ENCODE measurements at places on chromosomes 6 and 20. TPM values are rescaled to one million over a fixed set of nuclear protein-coding genes. Genes with fewer than 3 reads are reported as not detected.

DNA sequence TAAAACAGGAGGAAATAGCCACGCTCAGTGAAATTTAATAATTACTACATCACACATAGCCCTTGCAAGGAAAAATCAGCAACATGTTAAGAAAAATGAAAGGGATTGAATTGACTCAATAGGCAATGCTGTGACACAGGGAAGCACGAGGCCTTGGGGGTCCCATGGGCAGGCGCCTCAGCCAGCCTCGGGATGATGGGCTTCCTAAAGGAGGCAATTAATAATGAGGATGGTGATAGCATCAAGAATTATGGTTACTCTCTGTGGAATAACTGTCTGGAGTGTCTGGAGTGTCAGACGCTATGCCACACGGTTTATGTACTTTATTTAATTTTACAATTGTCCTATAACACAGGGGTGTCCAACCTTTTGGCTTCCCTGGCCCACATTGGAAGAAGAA, 130.2 kb downstream of the TBC1D7 start:
- DNase-seq: no peak

DNA sequence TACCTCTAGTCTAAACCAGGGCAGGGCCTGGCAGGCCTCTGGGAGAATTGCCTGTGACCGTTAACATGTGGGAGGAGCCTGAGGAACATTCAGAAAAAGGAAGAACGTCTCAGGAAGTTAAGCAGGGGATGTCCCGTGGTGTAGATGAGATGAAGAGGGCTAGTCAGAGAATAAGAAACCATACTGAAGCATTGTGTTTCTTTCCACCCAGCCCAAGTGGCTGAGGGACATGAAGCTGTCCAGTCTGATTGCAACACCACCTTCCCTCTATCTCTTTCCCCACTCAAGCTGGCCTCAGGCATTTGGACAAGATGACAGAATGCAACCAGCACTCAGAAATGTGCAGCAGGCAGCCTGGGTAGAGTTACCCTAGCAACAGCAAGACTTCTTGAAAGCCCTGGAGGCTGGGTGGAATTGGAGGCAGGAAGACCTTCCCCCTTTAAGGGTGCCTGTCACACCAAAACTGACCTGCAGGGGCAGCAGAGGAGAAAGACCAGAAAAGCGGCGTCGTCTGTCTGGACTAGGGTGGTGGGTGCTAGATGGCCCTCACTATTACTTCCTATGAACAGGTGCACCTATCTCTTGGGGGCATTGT, 186.1 kb downstream of the UNC5CL start:
- peak; percentile 34 for DNase-seq

Gene MYT1
- total RNA-seq: not detected

DNA sequence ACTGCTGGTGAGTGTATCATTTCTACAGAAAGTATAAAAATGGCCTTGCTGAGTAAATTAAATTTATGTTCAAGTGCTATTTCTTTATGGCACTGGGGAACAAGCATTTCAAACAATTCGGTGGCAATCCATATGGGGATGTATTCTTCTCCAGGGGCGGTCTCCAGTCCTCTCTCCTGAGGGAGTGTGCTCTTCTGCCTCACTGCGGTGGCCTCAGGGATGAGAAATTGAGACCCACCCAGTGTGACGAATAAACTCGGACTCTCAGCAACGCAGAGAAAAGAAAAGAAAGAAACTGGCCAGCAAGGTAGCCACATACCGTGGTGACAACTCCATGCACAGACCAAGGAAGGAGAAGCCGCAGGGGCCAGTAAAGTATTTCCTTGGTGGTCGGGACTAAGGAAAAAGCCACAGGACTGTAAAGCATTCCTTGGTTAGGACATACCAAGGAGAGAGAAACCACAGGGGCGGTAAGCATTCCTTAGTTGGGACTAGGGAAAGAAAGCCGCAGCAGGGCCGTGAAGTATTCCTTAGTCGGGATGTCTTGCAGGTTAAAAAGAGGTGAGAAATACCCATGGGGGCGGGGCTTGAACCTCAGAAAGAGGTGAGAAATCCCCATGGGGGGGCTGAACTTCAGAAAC, 13.6 kb upstream of the GOPC start:
- DNase-seq: no peak

- DNase-seq: no peak
These were observed 178.1 kb upstream of the PDE10A start for GRCh38 chr6:165841153-165841558.

DNA sequence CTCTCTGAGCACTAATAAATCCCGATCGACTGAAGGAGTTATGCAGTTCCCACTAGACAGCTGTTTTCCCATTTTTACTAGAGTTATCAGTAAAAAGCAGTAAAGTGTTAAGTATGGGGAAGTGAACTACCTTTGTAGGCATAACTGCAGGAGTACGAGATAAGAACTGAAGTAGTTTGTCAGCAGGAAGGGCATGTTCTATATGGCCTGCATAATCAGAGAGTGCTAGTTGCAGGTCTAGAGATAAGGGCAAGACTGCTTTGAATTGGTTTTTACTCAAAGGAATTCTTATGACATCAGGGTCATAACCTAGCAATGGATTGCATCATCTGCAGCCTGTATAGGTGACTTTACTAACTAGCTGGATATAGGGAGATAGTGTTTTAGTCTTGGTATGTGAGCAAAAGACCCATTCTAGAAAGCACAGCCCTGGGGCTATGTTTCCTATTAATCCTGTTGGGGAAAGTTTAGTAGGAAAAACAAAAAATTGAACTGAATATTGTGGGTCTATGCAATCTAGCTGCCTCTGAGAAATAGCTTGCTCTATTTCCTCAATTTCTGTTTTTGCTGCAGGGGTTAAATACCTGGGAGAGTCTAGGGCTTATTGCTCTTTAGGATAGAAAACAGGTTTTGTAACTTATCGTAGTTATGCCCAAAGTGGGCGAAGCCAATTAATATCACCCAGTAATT, 22.6 kb upstream of the CRISP1 start:
- no peak for DNase-seq

DNA sequence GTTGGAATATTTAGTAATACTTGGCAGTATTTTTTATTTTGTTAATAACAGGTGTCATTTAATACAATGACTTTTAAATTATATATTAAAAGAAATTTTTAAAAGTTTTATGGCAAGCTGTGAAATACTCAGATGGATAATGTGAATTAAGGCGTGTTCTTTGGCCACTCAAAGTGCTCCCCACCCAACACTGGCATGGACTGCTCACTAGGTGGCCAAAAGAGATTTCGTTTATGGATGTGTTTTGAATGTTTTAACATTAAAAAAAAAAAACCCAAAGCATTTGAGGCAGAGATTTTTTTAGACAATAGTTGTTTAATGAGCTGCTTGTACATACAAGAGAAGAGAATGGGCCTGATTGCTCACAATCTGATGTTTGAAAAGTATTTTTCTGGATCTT, 86.5 kb downstream of the QKI start:
- no peak for DNase-seq

Gene NFKBIE
- total RNA-seq: 6.0 TPM

Data from MCF 10A (cell line).